ENCODE measurements at places on chromosomes 6 and 20. TPM values are rescaled to one million over a fixed set of nuclear protein-coding genes. Genes with fewer than 3 reads are reported as not detected.

GRCh38 chr6:129680633-129681032 lies 29.3 kb downstream of the ARHGAP18 start:
- no peak overlapping the region for H3K4me3 ChIP-seq
- peaks cover 66% of the 10 kb centered on the region for H3K4me1 ChIP-seq
- H3K27me3 ChIP-seq = no peaks in the 10 kb centered on the region
- DNase-seq = peak; percentile 42

DNA sequence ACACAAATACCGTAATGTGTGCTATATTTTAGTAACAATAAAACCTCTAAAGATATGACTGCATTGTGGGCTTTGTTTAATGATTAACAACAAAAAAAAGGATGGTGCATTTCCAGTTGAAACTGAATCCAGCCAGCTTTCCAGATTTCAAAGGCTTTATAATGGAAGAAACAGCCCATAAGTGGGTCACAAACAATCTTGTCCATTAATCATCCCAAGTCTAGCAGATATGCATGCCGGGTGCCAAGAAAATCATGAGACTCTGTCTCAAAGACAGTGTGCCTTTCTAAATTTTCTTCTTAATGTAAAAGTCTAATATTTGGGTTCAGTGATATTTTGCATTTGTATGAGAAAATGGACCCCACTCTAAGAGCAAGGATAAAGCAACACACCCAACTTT lies 20.6 kb upstream of the LAMP5 start:
- H3K4me1 ChIP-seq = peaks cover 39% of the 10 kb centered on the region
- no peak overlapping the region for H3K4me3 ChIP-seq
- H3K36me3 ChIP-seq = no peaks in the 10 kb centered on the region
- no peak overlapping the region for H3K27ac ChIP-seq

Gene AGER
- under 0.01 TPM for total RNA-seq

DNA sequence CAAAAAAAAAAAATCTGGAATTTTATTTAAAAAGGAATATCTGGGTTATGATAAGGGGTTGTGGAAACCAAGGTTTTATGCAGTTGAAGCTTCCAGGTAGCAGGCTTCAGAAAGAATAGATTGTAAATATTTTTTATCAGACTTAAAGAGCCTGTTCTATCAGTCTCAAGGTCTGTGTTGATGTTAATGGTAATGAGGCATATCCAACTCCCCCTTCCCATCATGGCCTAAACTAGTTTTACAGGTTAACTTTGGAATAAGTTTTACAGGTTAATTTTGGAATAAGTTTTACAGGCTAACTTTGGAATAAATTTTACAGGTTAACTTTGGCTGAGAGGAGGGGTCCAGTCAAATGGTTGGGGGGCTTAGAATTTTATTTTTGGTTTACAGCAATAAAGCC lies 92.4 kb downstream of the CD24 start:
- no peaks in the 10 kb centered on the region for H3K4me1 ChIP-seq
- no peaks in the 10 kb centered on the region for H3K27me3 ChIP-seq
- no peak overlapping the region for H3K27ac ChIP-seq
- H3K36me3 ChIP-seq = no peaks in the 10 kb centered on the region
- DNase-seq = no peak

GRCh38 chr6:39189915-39190544 lies 39.2 kb downstream of the KCNK5 start:
- H3K36me3 ChIP-seq = no peaks in the 10 kb centered on the region
- no peak overlapping the region for H3K4me3 ChIP-seq
- H3K27ac ChIP-seq = no peak overlapping the region
- H3K27me3 ChIP-seq = no peaks in the 10 kb centered on the region
- H3K4me1 ChIP-seq = no peaks in the 10 kb centered on the region
- DNase-seq = no peak

GRCh38 chr20:3749689-3750531 lies 17.4 kb downstream of the HSPA12B start:
- no peaks in the 10 kb centered on the region for H3K4me1 ChIP-seq
- peak; percentile 99 for DNase-seq
- no peak overlapping the region for H3K27ac ChIP-seq
- no peak overlapping the region for H3K4me3 ChIP-seq
- no peaks in the 10 kb centered on the region for H3K36me3 ChIP-seq

Gene B3GAT2
- under 0.01 TPM for total RNA-seq

Gene C4B
- 6.5 TPM for total RNA-seq

GRCh38 chr6:40881501-40881900 lies 157.5 kb downstream of the UNC5CL start:
- no peaks in the 10 kb centered on the region for H3K4me1 ChIP-seq
- H3K27ac ChIP-seq = no peak overlapping the region
- no peaks in the 10 kb centered on the region for H3K36me3 ChIP-seq
- H3K27me3 ChIP-seq = peaks cover 14% of the 10 kb centered on the region
- no peak overlapping the region for H3K4me3 ChIP-seq

Gene IMPG1
- not detected for total RNA-seq

DNA sequence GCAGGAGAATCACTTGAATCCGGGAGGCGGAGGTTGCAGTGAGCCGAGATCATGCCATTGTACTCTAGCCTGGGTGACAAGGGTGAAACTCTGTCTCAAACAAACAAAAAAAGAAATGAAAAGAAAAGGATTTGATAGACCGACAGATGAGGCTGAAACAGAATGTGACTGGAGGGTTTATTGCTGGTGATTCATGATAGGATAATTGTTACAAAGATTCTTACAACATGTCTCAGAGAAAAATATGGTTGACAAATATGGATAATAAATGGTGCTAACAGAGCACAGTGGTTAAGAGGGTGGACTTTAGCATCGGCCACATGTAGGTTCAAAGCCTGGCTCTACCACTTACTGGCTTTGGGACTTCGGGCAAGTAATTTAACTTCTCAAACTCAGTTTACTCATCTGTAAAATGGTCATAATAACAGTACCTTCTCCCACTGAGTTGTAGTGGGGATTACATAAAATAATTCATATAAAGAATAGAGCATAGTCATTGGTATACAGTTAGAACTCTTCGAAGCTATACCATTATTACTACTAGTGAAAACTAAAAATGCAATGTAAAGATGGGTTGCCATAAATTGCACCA lies 131.9 kb downstream of the MAP3K7 start:
- peaks cover 2% of the 10 kb centered on the region for H3K4me1 ChIP-seq
- H3K36me3 ChIP-seq = no peaks in the 10 kb centered on the region
- peaks cover 12% of the 10 kb centered on the region for H3K27me3 ChIP-seq
- no peak overlapping the region for H3K4me3 ChIP-seq
- DNase-seq = no peak

All from osteoblast (primary cell).